ENCODE measurements at places on chromosomes 5 and 9.

DNA sequence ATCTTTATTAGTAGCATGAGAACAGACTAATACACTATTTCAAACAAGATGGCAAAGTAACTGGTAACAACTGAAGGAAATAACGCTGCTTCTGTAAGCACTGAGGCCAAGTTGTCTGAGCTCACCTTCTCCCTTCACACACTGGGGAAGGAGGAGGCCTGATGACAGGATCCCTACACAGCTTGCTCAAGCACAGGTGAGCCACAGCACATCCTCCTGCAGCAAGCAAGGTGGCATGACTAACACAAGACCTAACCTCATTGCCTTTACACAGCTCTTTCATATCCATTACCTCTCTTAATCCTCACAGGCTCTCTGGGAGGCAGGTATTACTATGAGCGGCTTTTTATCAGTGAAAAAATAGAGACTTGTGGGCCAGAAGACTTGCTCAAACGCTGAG is 83.3 kb downstream of the ARL15 start:
- no peak for DNase-seq

- DNase-seq: no peak
Measured at GRCh38 chr5:141504216-141504615, 15.3 kb downstream of the PCDHGC5 start.

DNA sequence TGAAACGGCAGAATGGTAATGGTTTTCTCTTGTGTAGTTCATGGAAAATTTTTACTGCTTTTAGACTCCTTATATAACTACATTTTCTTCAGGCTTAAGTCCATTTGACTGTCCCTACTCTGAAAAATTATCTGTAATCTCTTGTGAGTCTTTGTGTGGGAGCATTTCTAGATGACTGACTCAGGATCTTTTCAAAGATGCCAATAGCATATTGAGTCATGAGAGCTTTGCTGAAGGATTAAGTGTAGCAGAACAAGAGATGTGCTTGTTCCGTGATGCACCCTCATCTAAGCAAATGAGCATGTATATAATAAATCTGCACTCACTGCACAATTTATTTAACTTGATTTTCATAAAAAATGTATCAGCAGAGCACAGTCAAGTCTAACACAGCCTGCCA is 298.7 kb upstream of the CDH6 start:
- DNase-seq: no peak

GRCh38 chr5:107268241-107268640 is 402.5 kb downstream of the EFNA5 start:
- DNase-seq: no peak

GRCh38 chr9:76643399-76644117 is 120.7 kb upstream of the PCA3 start:
- DNase-seq: no peak

DNA sequence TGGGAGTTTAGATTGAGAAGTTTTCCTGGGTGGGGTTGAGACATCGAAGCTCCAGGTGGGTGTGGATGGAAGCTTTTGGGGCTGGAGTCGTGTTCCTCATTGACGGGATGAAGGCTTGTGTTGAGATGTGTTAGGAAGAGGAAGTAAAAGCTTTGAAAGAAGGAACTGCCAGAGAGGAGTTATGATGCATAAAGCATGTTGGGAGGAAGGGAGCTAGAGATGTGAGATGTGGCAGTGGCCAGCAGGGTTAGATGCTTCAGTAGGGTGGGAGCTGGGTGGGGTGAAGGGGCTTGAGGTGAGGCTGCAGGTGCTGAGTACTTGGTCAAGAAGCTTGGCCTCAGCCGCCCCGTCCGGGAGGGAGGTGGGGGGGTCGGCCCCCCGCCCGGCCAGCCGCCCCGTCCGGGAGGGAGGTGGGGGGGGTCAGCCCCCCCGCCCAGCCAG is 56.7 kb downstream of the HSPA4 start:
- no peak for DNase-seq

GRCh38 chr5:111774525-111774924 is 17.5 kb upstream of the NREP start:
- DNase-seq: no peak

GRCh38 chr5:133741396-133741795 is 129.1 kb upstream of the FSTL4 start:
- no peak for DNase-seq

GRCh38 chr5:7668161-7668560 is 182.8 kb downstream of the CFAP90 start:
- no peak for DNase-seq

- DNase-seq: no peak
Measured at GRCh38 chr9:123251324-123251723, 17.1 kb downstream of the STRBP start.

DNA sequence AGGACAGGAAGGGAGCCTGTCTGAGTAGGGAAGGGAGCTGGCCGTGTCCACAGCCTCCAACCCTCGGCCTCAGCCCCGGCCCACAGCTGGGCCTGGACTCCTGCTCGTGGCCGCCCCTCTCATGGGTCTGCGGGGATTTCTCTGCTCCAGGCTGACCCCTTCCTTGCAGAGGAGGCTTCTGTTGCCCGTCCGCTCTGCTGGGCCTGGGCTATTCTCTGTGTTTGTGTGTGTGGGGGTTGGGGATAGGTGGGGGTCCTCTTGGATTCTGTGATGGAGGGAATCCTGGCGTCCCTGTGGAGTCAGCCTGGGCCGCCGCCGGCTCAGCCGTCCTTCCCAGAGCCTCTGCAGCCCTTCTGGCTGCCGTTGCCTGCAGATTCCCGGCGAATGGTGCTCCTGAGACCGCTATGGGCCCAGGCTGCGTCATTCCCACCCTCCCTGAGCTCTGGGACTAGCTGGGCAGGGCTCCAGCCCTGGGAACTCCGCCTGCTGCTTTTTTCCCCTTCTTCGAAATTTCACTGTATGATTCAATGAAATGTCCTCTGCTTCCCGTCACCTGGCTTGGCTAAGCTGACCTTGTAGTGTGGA is 64.2 kb downstream of the FGF18 start:
- DNase-seq: no peak

DNA sequence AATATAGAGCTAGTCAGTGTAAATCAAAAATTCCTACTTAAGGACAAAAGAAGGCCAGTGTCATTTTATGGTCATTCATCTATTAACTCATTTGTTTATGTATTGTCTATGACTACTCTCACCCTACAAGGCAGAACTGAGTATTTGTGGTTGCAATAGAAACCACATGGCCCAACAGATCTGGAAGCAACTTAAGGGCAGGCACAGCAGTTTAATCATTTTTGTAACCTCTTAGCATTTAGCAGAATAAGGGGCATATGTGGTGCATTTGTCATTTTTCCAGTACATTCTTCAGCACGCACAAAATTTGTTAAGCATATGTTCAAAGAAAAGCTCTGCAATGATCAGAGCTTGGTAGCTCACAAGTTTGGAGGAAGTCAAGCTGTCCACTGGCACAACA is 1.1 kb downstream of the FKBP15 start:
- no peak for DNase-seq

GRCh38 chr9:108219664-108220063 is 636.1 kb downstream of the ACTL7B start:
- DNase-seq: no peak

- DNase-seq: no peak
Measured at GRCh38 chr5:81344736-81345135, 43.3 kb downstream of the ZCCHC9 start.

- DNase-seq: no peak
Measured at GRCh38 chr9:113187929-113188595, 33.0 kb downstream of the FKBP15 start.

- no peak for DNase-seq
Measured at GRCh38 chr9:105055917-105056316, 128.0 kb upstream of the ABCA1 start.

GRCh38 chr5:154334406-154335064 is 111.3 kb upstream of the SAP30L start:
- no peak for DNase-seq

GRCh38 chr5:57695179-57695578 is 212.6 kb upstream of the ACTBL2 start:
- DNase-seq: no peak

DNA sequence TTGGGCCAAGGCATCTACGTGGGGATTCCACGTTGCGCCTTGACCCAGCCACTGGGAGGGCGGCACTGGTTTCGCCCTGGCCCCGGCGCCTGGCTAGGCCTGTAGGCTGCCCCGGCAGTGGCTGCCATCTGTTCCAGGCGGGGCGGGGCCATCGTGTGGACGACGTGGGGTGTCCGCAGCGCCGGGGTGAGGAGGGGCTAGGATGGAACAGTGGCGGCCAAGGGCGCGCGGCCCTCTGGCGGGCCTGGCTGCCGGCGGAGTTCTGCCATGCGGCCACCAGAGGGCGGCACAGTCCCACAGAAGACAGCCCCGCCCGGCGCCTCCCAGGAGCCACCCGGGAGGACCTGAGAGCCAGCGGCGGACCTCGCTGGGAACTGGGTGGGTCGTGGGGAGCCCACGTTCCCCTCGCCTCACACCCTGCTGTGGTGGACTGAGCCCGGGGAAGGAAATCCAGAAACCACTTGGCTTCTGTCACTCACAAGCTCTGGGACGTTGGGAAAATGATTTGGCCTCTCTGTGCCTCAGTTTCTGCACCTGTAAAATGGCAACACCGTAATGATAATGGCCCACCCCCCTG is 22.6 kb upstream of the RAPGEF1 start:
- DNase-seq: peak; percentile 90

- DNase-seq: no peak
Measured at GRCh38 chr9:84636436-84636835, 33.1 kb upstream of the NTRK2 start.

- no peak for DNase-seq
Measured at GRCh38 chr5:52786391-52786790, 1.3 kb upstream of the ITGA1 start.

DNA sequence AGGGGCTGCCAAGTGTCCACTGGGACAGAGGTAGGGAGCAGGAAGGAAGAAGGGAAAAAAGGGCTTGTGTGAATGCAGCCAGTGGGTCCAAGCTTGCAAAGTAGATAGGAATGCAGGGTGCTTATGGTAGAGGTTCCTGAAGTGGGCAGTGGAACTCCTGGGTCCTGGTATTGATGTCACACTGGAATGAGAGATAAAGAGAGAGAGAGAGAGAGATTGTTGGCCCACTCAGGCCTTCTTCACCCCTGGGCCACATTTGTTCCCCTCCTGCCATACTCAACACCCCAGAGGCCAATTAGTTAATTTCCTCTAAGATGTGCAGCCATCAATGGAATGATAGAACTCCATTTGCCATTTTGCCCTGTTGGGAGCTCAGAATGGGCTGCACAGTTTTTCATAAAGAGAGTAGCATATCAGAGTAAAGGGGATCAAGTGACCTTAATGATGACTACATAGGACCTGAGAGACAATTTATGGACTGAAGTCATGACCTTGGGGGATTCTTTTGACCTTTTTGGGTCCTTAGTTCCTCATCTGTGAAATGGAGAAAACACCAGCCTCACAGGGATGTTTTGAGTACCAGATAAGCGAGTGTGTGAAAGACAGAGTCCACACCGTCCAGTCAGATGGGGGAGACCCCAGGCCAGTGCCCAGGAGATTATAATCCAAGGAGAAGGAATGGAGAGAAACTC is 52.9 kb downstream of the PPARGC1B start:
- DNase-seq: no peak

DNA sequence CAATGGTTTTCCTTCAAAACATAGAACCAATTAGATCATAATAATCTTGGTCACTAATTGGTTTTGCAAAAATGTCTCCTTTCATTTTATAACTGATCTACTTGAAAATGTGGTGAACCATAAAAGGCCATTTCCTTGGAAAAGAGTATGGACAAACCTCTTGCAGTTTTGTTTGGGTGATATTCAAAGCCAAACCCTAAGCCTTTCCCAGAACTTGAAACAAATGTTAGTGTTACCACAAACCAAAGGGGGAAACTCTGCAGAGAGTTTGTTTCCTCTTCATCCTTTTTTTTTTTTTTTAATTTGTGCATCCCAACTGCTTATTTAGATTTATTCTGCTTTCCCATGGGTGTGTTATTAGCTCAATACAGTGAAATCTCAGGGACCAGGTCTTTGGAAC is 204.4 kb upstream of the ADAMTSL1 start:
- DNase-seq: no peak

All from cerebellum (tissue), 4 donors.